Activated naive CD8-positive, alpha-beta T cell treated with anti-CD3 and anti-CD28 coated beads for 36 hours (primary cell): ENCODE measurements at places on chromosomes 1 and 21.

GRCh38 chr1:14111121-14111520 lies 411.1 kb downstream of the PRDM2 start:
- DNase-seq, result no peak

DNA sequence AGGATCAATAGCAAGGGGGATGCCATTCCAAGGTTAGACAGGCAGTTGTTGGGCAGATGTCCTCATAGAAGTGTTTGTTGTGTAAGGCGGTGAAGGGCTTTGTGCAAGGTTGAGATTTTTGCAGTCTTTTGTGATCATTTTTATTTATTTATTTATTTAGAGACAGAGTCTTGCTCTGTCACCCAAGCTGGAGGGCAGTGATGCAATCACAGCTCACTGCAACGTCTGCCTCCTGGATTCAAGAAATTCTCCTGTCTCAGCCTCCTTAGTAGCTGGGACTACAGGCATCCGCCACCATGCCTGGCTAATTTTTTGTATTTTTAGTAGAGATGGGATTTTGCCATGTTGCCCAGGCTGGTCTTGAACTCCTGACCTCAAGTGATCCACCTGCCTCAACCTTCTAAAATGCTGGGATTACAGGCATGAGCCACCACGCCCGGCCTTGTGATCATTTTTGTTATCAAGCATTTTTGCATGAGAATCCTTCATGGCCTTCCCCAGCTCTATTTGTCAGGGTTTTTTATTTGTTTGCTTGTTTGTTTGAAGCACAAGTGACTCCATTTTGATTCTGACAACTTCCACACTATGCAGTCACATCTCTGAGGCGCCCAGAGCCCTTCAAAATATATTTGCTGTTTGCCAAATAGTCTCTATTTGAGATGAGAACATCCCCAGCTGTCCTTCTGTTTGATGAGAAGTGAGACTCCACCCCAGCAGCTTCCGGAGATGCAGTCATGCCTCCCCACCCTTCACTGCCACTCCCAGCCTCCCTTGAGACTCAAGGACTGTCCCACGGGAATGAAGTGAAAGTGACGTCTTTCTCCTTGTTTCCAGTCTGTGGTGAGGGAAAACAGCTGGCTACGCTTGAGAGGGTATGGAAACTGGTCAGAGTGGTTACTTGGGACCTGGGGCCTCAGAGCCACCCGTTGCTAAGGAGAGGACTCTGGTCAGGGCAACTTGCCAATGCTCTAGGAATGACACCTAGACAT lies 38.0 kb downstream of the TMEM50B start:
- DNase-seq, result no peak

DNA sequence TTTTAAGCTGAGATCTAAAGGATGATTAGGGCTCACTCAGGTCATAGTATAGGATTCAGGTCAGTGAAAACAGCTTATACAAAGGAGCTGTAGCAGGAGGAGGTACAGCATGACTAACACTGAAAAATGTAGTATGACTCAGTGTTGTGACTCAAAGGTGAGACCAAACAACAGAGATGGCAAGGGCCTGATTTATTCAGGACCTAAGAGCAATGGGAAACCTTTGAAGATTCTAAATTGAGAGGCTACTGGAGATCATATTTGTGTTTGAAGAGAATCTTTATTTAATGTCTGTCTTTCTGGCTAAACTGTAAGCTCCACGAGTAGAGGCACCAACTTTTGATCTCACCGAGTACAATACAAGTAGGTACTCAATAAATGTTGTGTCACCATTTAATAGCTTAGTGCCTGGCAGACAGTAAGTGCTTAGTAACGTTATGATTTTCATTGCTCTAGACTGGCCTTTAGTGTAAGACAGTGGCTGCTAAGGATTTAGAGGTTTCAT lies 43.5 kb downstream of the PRKAA2 start:
- DNase-seq, result no peak

GRCh38 chr1:47824716-47825115 lies 172.5 kb downstream of the TRABD2B start:
- DNase-seq, result no peak

DNA sequence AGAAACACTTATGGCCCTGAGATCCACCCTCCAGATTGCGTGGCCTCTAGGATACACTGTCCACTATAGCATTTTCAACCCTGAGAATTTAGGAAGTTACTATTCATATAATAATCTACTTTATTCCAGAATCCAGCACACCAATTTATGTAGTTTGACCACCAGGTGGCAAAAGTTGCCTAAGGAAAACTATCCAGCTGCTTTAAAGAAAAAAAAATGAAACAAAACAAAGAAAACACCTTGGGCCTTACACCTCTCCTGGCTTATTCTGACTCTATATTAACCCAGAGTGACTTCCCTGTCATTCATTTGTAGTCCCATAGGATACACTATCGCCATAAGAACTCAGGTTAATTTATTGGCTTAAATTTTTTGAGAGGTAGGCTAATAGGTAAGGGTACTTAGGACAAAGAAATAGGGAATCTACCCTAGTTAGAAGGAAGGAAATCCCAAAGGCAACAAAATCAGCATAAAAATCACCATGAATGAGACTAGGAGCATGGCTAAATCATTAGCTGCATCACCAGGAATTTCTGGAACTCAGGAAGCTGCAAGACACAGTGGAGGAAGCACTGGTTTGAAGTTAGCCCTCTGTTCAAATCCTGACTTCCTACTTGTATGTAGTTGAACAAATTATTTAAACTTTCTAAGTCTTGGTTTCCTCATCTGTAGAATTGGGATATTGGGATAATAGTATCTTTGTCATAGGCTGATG lies 107.5 kb downstream of the SPAG17 start:
- DNase-seq, result no peak

DNA sequence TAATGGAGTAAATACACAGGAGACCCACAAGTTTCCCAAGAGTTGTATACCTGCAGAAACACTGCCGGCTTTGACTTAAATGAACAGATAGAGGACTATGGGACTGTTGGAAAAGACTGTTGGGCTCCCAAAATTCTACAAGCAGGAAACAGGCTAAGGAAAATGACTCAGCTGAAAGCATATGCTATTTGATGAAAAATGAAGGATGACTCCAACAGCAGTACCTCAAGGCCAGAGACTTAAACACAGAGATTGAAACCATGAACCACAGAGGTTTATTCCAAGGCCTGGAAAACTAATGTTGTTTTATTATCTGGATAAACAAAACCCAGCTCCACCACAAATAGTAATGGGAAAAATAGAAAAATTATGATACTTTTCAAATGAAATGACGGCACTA lies 187.7 kb downstream of the TNFSF18 start:
- no peak for DNase-seq

DNA sequence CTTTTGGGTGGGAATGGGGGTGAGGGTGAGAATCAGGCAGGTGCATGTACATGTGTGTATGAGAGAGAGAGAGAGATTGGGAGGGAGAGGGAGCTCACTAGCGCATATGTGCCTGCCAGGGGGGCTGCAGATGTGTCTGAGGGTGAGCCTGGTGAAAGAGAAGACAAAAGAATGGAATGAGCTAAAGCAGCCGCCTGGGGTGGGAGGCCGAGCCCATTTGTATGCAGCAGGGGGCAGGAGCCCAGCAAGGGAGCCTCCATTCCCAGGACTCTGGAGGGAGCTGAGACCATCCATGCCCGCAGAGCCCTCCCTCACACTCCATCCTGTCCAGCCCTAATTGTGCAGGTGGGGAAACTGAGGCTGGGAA lies 95.0 kb downstream of the EPHB2 start:
- no peak for DNase-seq

GRCh38 chr1:198849093-198849492 lies 210.3 kb downstream of the PTPRC start:
- no peak for DNase-seq

- DNase-seq, result no peak
These were observed 41.9 kb upstream of the TIAM1 start for GRCh38 chr21:31386006-31386405.

GRCh38 chr1:150109586-150109985 lies 40.1 kb upstream of the PLEKHO1 start:
- no peak for DNase-seq

- DNase-seq, result no peak
These were observed 698 bp upstream of the UCK2 start for GRCh38 chr1:165826565-165827267.

DNA sequence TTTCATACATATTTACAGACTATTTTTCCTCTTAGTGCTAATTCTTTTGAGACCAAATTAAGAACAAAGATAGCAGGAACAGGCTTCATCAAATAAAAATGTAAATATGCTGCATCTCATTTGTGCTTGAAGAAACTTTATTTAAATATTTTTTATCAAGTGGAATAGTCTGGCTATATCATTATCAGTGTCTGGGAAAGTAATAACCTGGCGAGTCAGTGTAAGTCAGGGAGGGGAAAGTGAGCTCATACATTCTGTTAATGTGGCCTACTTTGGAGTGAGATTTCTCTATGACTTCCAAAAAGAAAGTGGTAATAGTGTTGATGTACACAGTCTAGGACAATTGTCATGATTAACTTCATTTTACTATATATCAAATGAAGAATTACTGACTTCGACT lies 1045.1 kb downstream of the ADGRL2 start:
- no peak for DNase-seq

DNA sequence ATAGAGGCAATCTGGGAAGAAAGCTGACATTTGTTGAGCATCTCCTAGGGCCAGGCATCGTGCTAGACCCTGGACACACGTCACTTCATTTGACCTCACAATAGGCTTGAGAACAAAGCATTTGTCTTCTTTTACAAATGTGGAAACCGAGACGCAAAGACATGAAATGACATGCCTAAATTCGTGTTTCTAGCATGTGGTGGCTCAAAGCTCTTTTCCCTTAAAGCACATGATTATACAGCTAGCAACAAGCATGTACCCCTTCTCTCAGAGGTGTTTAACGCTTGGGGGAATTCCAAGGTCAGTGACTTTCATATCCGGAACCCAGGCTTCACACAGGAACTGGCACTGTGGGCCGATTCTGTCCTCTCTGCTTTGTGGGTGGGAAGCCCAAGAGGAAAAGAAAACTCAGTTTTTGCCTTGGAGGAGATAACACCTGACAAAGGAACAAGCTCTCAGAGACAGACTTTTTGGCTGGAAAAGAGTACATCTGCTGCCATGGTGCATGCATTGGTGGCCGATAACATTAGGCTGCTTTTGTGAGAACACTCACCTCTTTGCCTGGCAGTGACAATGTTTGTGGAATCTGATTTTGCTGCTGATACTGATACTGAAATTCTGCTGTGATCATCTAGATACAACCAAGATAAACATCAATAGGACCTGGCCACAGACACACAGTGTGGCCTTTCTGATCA lies 15.4 kb upstream of the CD2 start:
- peak; percentile 76 for DNase-seq

DNA sequence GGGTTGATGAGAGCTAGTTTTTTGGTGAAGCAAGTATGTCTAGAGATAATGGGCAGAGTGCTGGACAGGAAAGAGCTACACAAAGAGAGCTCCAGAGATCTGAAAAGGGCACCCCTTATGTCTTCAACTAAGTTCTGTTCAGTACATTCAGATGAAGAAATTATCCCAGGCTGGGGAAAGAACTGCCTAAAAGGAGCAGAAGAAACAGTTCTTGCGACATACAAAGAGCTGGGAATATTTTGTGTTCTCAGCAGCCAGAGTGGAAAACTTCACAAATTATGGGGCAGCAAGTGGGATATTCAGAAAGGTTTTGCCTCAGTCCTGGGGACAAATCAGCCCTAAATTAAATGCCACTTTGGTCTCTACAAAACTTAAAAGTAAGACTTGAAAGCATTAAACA lies 17.4 kb upstream of the CCN1 start:
- DNase-seq, result no peak

DNA sequence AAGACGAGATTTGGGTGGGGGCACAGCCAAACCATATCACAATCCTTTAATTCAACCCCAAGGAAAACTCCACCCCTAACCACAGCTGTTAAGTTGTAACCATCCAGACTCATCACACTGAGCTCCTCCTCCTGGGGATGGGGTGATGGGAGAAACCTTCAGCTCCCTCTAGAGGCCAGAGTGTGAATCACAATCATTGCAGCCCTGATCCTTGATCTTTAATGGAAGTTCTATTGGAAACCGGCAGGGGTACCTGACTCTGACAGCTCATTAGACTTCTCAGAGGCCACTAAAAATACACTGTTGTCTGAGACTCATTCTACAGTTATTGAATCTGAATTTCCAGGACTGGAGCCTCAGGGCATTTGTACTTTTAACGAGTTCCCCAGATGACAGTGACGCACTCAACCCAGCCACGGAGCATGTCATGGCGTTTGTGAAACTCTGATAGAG lies 127.2 kb downstream of the IGSF21 start:
- peak; percentile 17 for DNase-seq

- DNase-seq, result peak; percentile 78
These were observed 832 bp downstream of the HCN3 start for GRCh38 chr1:155277902-155278688.

GRCh38 chr1:167221126-167221737 lies 546 bp downstream of the POU2F1 start:
- DNase-seq, result peak; percentile 38

DNA sequence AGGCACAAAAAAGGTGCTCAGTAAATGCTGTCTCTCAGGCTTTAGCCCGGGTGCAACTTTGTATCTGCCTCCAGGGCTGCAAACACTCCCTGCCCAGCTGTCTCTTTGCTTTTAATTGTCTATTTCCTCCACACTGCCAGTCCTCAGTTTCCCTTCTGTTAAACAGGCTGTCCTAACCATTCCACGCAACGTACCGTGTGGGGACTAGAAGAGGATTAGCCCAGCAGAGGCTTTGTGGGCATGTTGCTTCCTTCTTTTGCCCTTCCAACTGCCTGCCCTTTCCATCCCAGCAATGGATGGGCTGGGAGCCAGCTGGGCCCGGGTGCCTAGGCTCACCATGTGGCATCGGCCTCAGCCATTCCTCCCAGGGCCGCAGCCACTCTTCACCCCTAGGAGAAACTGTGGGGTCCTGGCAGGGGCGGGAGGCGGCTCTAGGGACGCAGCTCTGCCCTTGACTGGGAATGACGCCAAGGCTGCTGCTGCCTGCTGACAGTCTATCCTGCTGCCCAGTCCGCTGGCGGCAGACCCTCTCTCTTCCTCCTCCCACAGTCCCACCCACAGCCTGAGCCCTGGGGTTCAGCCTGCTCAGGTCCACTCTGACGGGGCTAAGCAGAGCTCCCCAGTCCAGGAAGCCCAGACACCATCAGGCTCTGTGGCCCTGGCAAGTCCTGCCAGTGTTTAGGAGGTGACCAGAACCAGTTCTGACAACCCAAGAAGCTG lies 40.6 kb upstream of the LRP8 start:
- no peak for DNase-seq

DNA sequence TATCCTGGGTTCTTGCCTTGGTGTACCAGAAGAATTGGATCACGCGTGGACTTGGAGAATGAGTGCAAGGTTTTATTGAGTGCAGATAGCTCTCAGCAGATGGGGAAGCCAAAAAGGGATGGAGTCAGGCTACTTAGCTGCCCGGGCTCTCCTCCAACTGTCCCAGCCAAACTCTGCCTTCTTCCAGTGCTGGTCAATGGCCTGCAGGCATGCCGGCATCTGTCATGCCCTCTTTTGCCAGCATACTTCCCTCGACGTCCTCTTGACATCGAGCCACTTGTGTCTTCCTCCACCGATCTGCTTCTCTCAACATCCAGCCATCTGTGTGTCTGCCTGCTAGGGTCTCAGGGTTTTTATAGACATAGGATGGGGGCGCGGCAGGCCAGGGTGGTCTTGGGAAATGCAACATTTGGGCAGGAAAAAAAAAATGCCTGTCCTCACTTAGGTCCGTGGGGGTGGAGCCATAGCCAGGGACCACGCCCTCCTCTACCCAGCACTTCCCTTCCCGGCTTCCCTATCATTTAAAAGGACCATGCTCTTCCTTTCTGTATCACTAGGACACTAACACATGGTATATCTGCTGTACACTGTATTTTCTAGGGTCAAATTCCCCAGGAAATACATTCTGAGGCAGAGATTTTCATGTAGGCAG lies 47.0 kb upstream of the BCAR3 start:
- DNase-seq, result no peak
